Endothelial cell of umbilical vein (primary cell): ENCODE measurements at places on chromosomes 13 and 19. TPM values are rescaled to one million over a fixed set of nuclear protein-coding genes. Genes with fewer than 3 reads are reported as not detected.

INSL3 gene
- not detected in 2 replicates for total RNA-seq

NLRP4 gene
- not detected in 2 replicates for total RNA-seq

THSD1 gene
- 25.2 and 25.4 TPM in 2 replicates for total RNA-seq

LRG1 gene
- 0.31 and 0.42 TPM in 2 replicates for total RNA-seq

ARHGEF7 gene
- total RNA-seq: 121 and 155 TPM in 2 replicates

SMIM24 gene
- total RNA-seq: not detected in 2 replicates

NOTCH3 gene
- 1.2 and 1.5 TPM in 2 replicates for total RNA-seq

SIX5 gene
- 15.2 and 16.7 TPM in 2 replicates for total RNA-seq

GNG8 gene
- not detected in 2 replicates for total RNA-seq

PLIN5 gene
- 0.24 TPM in 1 of 2 replicates, not detected in the other for total RNA-seq

FFAR3 gene
- total RNA-seq: not detected in 2 replicates

STOML3 gene
- total RNA-seq: not detected in 2 replicates

MAMSTR gene
- total RNA-seq: 0.76 and 0.84 TPM in 2 replicates

MAB21L1 gene
- total RNA-seq: not detected in 2 replicates

KLC3 gene
- not detected in 2 replicates for total RNA-seq

DCUN1D2 gene
- 19.4 and 24.9 TPM in 2 replicates for total RNA-seq

PSG1 gene
- total RNA-seq: not detected in 2 replicates

SMIM7 gene
- 45.7 and 51.1 TPM in 2 replicates for total RNA-seq

TSSK6 gene
- 0.35 and 0.82 TPM in 2 replicates for total RNA-seq

CLIP3 gene
- 21.0 and 24.4 TPM in 2 replicates for total RNA-seq

MAG gene
- total RNA-seq: not detected in 2 replicates

APC2 gene
- 0.04 and 0.23 TPM in 2 replicates for total RNA-seq

TMEM238 gene
- 0.35 TPM in 1 of 2 replicates, not detected in the other for total RNA-seq

ZNF439 gene
- 0.33 TPM in 1 of 2 replicates, not detected in the other for total RNA-seq

SIGLEC12 gene
- total RNA-seq: not detected in 2 replicates

KCNK6 gene
- total RNA-seq: 8.0 and 11.3 TPM in 2 replicates

TUBB4A gene
- not detected in 2 replicates for total RNA-seq

CLN5 gene
- total RNA-seq: 22.7 and 22.8 TPM in 2 replicates

DIRAS1 gene
- 0.09 and 0.23 TPM in 2 replicates for total RNA-seq

PCDH17 gene
- total RNA-seq: 4.2 and 5.0 TPM in 2 replicates

ZNF665 gene
- 1.8 and 2.1 TPM in 2 replicates for total RNA-seq

GSX1 gene
- not detected in 2 replicates for total RNA-seq

RASAL3 gene
- 4.1 and 4.3 TPM in 2 replicates for total RNA-seq

DAND5 gene
- 0.20 and 0.28 TPM in 2 replicates for total RNA-seq

PALM gene
- total RNA-seq: 24.2 and 31.8 TPM in 2 replicates

RPS19 gene
- total RNA-seq: 2,195 and 2,234 TPM in 2 replicates

VSTM2B gene
- total RNA-seq: not detected in 2 replicates

MISP gene
- total RNA-seq: not detected in 2 replicates

ZNF626 gene
- total RNA-seq: 4.0 and 7.7 TPM in 2 replicates

OR10H1 gene
- not detected in 2 replicates for total RNA-seq

SPIB gene
- total RNA-seq: not detected in 2 replicates

GZMM gene
- total RNA-seq: not detected in 2 replicates

KASH5 gene
- not detected in 2 replicates for total RNA-seq

COX6B2 gene
- not detected in 2 replicates for total RNA-seq

PSG11 gene
- total RNA-seq: not detected in 2 replicates

KHSRP gene
- total RNA-seq: 367 and 372 TPM in 2 replicates

AKAP8L gene
- total RNA-seq: 95.4 and 99.6 TPM in 2 replicates

RRAS gene
- 84.8 and 89.5 TPM in 2 replicates for total RNA-seq

ZSCAN1 gene
- not detected in 2 replicates for total RNA-seq

LRRC25 gene
- total RNA-seq: not detected in 2 replicates

KLHL1 gene
- not detected in 2 replicates for total RNA-seq
